Cardiac muscle cell (in vitro differentiated cells and primary cell): ENCODE measurements at places on chromosomes 3 and 15. TPM values are rescaled to one million over a fixed set of nuclear protein-coding genes. Genes with fewer than 3 reads are reported as not detected.
A peak's percentile ranks its signal among the peaks of the same experiment; 100 is the strongest.

CCRL2 gene
- 5.3 and 10.4 TPM in 2 replicates for polyA plus RNA-seq

- DNase-seq, result no peak
These were observed 301.0 kb downstream of the CADM2 start for GRCh38 chr3:85259748-85260147.

DNA sequence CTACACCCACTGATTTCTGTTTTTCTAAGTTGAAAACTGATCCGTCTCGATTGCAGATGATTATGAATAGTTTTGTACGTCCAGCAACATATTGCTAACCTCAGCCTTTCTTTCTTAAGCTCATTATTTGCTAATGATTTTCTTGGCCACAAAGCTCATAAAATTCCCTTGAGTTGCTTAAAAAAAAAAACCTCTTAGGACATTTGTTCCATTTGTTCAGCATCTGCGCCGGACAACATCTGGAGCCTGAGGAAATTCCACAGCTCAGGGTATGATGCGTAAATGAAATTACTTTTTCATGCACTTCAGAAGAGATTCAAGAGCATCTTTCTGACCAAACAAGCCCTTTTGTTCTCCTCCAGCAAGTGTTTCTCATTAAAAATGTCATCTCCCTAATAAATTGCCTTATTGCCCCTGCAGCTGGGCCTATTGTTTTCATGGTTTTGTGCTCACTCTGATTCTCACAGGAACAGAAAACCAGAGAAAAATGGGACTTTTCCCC, 249.1 kb upstream of the MCTP2 start:
- DNase-seq, result no peak

BDH1 gene
- 26.1 and 30.5 TPM in 2 replicates for polyA plus RNA-seq

DNA sequence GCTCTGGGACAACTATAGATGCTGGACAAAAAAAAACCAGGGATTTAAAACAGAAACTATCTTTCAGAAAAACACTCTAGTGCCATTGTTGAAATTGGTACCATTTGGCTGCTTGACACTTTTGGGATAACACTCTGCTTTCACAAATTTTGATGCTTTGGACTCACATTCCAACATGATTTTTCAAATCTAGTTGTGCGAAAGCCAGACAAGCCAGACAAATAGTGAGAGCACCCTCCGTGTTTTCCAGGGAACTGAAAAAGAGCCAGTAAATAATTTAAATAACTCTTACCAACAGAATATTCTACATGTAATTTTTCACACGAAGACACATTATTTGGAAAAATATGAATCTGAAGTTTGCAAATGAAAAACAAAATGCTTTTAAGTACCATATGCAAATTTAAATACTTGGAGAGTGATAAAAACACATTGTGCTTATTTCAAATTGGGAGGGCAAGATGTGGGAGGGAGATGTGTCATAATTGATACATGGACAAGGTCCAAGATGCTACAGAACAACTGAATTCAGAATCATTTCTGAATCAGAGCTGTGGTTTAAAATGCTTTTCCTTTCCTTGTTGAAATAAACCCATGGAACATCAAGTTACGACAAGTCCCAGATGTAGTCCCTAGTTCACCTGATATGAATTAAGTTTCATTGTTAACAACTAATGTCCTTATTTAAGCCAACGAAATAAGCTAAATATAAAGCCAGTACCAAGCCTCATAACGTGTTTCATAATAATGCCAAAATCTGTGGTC, 144.2 kb upstream of the SOX2 start:
- DNase-seq, result no peak

- peak; percentile 68 for DNase-seq
These were observed 378.2 kb upstream of the AZI2 start for GRCh38 chr3:28726840-28727239.

KCNMB3 gene
- polyA plus RNA-seq, result 0.54 and 3.2 TPM in 2 replicates

- DNase-seq, result no peak
These were observed 95.9 kb upstream of the ATP2B2 start for GRCh38 chr3:10601151-10601856.

DNA sequence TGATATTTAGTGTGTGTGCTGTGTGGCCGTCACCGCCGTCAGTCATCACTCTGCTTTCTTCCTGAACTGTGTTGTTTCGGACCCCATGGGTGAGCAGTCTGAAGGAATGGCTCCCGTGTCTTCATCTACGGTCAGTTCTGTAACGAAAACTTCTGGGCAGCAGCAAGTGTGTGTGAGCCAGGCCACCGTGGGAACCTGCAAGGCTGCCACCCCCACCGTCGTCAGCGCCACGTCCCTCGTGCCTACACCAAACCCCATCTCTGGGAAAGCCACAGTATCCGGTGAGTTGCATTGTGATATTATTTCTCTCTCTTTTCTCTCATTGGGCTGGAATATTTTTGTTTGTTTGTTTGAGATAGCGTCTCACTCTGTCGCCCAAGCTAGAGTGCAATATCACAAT, 34.7 kb downstream of the MAP6D1 start:
- no peak for DNase-seq

CLSTN2 gene
- polyA plus RNA-seq, result 3.5 and 5.9 TPM in 2 replicates

- DNase-seq, result no peak
These were observed 423.0 kb upstream of the TPM1 start for GRCh38 chr15:62619526-62619925.

GRCh38 chr3:51578238-51578637, 39.7 kb downstream of the RAD54L2 start:
- no peak for DNase-seq

- no peak for DNase-seq
These were observed 39.8 kb upstream of the GMNC start for GRCh38 chr3:190902292-190902691.

GRCh38 chr3:120481081-120481480, 30.3 kb upstream of the FSTL1 start:
- DNase-seq, result no peak

GRCh38 chr3:58864480-58864879, 185.3 kb downstream of the CFAP20DC start:
- no peak for DNase-seq

- DNase-seq, result peak; percentile 91
These were observed 28.8 kb downstream of the LYSMD4 start for GRCh38 chr15:99704444-99704838.

WNT5A gene
- polyA plus RNA-seq, result 18.4 and 22.3 TPM in 2 replicates

NEK10 gene
- polyA plus RNA-seq, result 0.54 and 0.82 TPM in 2 replicates

XCR1 gene
- not detected in 2 replicates for polyA plus RNA-seq
